T1000 (cell line): ENCODE measurements at places on chromosomes 7 and 10.

- peak; percentile 29 for DNase-seq
Observed at GRCh38 chr7:34128762-34129161, 223.4 kb downstream of the BMPER start.

DNA sequence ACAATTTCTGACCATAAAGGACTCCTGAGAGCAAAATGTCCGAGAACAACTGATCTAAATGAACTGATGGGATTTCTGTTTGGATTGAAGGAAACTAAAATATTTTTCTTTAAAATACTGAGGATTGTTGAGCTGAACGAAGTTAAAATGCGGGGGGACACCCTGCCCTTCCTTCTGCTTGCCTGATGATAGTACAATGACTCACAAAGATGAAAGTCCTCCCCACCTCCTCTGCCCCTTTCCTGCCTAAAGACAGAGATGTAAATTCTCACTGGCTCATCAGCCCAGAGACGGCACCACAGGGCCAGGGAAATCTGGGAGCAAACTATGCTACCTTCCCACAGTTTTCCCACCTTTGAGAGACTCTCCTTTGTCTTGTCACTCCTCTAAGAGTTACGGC, 180.6 kb downstream of the PHTF2 start:
- DNase-seq: no peak

DNA sequence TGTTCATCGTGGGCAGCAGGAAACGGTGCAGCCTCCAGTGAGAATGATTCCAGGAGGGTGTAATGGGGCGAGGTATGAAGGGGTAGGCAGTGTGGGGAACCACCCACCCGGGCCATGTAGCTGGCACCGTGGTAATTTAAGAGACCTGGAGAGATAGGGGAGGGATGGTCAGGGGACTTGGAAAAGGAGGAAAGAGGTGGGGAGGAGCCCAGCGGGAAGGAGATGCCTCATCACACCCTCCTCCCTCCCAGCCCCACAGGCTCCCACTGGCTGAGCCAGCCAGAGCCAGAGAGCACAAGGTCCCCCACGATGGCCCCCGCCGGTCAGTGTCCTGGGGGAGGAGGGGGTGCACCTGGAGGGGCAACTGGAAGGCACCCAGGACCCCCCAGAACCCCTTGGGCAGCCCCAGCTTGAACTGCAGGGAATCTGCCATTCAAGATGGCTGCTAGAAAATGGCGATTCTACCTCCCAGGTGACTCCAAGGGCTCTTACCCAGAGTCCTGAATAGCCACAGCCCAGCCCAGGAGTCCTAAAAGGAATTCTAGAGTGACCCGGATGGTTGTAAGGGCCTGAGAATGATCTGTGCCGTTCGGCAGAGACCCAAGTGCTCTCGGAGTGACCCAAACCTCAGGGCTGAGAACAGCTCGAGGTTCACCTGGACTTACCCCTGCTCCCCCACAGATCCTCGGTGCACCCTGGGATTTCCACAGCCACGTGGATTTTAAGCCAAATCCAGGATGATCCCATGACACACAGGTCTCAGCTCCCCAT, 28.8 kb downstream of the CALML3 start:
- DNase-seq: no peak

GRCh38 chr10:73167458-73167782, 388 bp downstream of the ECD start:
- no peak for DNase-seq

GRCh38 chr7:105811189-105811847, 65.1 kb downstream of the ATXN7L1 start:
- DNase-seq: no peak

DNA sequence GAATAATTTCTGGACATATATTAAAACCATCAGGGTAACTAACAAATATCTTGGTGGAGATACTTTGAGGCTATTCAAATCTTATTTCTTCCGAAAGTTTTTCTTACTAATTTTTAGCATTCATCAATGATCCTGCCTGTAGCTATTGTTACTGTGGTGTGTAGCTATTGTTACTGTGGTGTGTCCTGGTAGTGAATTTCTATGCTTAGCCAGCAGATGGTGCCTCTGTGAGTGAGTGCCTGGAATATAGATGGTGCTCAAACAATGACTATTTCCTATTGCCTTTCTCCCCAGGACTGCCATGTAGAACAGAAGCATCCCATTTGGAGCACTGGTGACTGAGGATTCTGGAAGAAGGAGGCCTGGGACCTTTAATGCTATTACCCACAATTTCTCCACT, 245.7 kb downstream of the CCSER2 start:
- no peak for DNase-seq

DNA sequence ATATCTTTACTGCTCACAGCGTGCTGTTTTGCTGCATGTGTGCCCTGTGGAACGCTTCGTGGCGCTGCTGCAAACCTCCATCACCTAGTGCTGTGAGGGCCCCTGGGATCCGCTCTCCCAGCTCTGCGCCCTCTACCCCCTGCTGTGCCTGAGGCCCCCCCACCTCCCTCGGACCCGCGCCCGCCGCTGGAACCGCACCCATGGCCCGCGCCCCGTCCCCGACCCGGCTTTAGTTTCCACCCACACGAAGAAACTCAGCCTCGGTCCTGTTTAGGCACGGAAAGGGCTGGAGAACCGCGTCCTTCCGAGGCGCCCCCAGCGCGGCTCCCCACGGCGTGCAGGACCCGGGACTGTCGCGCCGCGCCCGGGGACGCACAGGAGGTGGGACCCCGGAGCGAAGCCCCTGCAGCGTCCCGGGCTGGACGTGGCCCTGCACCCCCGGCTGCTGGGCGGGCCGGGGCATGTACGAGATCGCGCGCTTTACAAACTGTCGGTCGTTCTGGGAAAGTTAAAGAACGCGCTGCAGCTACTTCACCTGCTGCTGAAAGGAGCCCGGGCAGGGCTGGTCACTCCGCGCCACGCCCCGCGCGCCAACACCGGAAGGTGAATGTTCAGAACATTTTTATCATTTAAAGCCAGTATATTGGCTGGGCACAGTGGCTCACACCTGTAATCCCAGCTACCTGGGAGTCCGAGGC, 54.3 kb downstream of the BMS1 start:
- no peak for DNase-seq

GRCh38 chr7:112566442-112567324, 85.9 kb downstream of the LSMEM1 start:
- no peak for DNase-seq

- DNase-seq: no peak
Observed at GRCh38 chr7:130349911-130350782, 5.5 kb downstream of the CPA5 start.

DNA sequence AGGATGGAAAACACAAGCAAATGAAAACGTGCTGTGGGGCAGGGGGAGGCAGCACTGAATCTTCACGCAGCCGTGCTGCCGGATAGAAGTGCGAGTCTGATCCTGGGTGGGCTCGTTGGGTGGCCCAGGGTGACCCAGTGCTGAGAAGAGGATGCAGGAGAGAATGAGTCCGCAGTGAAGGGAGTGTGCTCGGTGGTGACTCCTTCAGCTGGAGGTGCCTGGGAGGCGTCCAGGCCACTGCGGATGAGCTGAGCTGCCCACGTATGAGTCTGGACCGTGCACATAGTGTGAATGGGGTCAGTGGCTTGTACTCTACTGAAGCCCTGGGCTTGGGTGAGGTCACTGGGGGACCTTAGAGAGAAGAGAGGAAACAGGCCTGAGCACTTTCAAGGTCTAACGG, 190.0 kb upstream of the MGMT start:
- DNase-seq: no peak

DNA sequence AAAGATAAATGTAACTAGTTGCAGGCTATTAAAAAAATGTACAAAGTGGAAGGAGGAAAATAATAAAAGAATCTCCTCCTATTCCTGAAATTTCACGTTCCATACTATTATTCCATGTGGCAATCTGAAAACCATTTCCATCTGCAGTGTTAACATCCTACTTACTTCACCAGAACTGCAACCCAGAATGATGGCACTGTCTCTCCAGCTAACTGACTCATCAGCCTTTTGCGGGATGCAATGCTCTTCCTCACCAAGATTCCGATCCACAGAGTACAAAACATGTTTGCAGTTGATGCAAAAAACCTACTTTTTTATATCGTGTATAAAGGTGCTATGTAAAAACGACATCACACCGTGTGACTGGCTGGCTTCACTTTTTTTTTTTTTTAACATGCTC, 50.8 kb downstream of the ESYT2 start:
- no peak for DNase-seq

- no peak for DNase-seq
Observed at GRCh38 chr7:24965831-24966708, 13.9 kb downstream of the OSBPL3 start.

GRCh38 chr10:14190702-14191101, 140.0 kb downstream of the FRMD4A start:
- DNase-seq: no peak

DNA sequence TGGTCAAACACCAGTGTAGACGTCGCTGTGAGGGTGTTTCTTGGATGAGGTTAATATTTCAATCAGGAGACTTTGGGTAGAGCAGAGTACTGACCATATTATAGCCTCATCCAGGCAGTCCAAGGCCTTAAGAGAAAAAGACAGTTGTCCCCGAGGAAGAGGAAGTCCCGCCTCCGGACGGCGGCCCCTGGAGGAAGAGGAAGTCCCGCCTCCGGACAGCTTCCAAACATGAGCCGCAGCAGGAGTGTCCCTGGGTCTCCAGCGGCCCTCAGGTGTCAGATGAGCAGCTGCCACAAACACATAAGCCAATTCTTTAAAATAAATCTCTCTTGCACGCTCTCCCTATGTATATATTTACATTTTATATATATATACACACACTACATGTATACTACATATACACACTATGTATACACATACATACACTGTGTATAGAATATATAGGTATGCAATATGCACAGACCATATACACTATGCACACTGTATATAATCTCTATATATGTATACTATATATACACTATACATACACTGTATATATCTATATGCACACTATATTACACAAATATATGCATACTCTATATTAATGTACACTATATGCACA, 37.5 kb downstream of the PWWP2B start:
- no peak for DNase-seq

GRCh38 chr7:43671521-43671920, 57.8 kb downstream of the COA1 start:
- DNase-seq: no peak
